ENCODE measurements at places on chromosomes 5 and 9. TPM values are rescaled to one million over a fixed set of nuclear protein-coding genes. Genes with fewer than 3 reads are reported as not detected.

PHYHD1 gene
- total RNA-seq = 1.9 TPM

- no peaks in the 10 kb centered on the region for H3K4me1 ChIP-seq
- no peak overlapping the region for H3K4me3 ChIP-seq
- no peaks in the 10 kb centered on the region for H3K36me3 ChIP-seq
Observed at GRCh38 chr5:85670417-85670816, 947.3 kb upstream of the COX7C start.

DNA sequence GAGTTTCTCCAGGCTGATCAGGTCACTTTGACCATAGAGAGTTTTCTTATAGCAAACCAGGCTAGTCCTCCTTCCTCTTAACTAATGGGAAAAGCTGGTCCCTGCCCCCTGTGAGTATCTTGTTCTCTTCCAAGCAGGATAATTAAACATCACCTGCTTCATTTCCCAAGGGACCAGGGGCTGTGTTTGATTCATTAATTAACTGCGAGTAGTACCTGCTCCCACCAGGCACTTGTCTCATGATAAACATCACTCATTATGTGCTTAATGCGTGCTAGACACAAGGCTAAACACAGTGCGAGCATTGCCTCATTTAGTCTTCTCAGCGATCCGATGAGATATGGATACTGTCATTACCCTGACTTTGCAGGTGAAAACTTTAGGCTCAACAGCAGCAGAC is 1.7 kb upstream of the FAM163B start:
- H3K4me3 ChIP-seq = no peak overlapping the region
- H3K27me3 ChIP-seq = peaks cover 41% of the 10 kb centered on the region
- no peaks in the 10 kb centered on the region for H3K4me1 ChIP-seq
- H3K36me3 ChIP-seq = no peaks in the 10 kb centered on the region

TIMD4 gene
- total RNA-seq = 10.6 TPM

ASPN gene
- not detected for total RNA-seq

ZNF879 gene
- 2.8 TPM for total RNA-seq

GRCh38 chr5:124239572-124239971 is 506.9 kb downstream of the ZNF608 start:
- no peak for DNase-seq
- H3K4me1 ChIP-seq = no peaks in the 10 kb centered on the region
- H3K27me3 ChIP-seq = no peaks in the 10 kb centered on the region
- H3K36me3 ChIP-seq = no peaks in the 10 kb centered on the region
- no peak overlapping the region for H3K27ac ChIP-seq

DNA sequence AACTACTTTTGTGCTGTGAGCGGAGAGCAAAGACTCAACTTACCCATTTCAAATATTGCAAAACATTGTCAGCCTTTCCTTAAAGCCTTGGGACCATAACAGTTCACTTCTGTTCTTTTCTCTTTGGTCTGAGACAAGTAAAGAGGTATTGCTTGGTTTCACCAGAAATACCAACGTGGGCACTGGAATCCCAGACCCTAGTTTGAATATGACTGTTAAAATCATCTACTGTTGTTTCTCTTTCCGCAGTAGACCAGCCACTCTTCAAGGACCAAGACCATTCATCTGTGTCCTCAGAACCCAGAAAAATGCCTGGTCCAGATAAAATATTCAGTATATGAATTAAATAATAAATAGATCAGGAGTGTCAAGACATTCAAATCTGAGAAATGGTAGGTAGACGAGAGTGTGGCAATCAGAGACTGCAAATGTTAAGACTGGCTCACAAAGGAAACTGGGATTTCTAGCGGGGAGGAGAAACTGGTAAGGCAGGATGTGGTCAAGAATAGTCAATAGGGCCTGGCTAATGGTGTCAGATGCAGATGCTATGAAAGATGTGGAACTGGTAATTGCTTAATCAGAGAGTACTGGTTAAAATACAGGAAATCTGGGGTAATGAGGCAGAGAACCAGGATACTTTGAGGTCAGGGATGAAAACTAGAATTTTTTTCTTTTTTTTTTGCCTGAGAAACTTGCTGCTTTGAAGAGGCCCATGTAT is 82.1 kb upstream of the IL33 start:
- peaks cover 24% of the 10 kb centered on the region for H3K27me3 ChIP-seq
- peaks cover 2% of the 10 kb centered on the region for H3K36me3 ChIP-seq
- no peak overlapping the region for H3K27ac ChIP-seq

SDHA gene
- 143 TPM for total RNA-seq

DNA sequence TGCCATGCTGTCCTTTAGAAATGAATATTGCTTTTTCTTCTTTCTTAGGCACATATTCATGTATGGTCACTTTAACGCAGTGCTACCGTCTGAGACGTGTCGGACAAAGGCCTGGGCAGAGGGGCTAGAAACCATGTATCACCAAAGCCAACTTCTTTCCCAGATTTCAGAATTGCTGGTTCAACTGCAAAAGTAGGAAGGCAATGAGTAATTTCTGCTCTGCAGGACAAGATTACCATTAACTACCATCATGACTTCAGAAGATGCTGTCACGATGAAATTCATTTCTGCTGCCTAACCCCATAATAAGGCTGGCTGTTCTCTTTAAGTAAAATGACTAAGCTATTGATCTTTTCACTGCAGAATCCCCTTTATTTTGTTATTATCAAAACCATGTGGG is 306.7 kb downstream of the PDE4D start:
- peaks cover under 1% of the 10 kb centered on the region for H3K4me1 ChIP-seq
- no peaks in the 10 kb centered on the region for H3K36me3 ChIP-seq
- H3K27ac ChIP-seq = no peak overlapping the region

- no peaks in the 10 kb centered on the region for H3K27me3 ChIP-seq
Observed at GRCh38 chr5:135218790-135219568, 180.1 kb downstream of the MACROH2A1 start.

- H3K4me1 ChIP-seq = peaks cover 67% of the 10 kb centered on the region
- H3K4me3 ChIP-seq = peak overlapping the region; percentile 31
- H3K27me3 ChIP-seq = no peaks in the 10 kb centered on the region
- DNase-seq = no peak
- peaks cover 2% of the 10 kb centered on the region for H3K36me3 ChIP-seq
- peak overlapping the region; percentile 58 for H3K27ac ChIP-seq
Observed at GRCh38 chr5:35671541-35672295, 54.1 kb downstream of the SPEF2 start.

GRCh38 chr9:2126331-2126803 is 111.2 kb downstream of the SMARCA2 start:
- no peak overlapping the region for H3K27ac ChIP-seq
- DNase-seq = no peak
- H3K4me3 ChIP-seq = peak overlapping the region; percentile 31
- H3K27me3 ChIP-seq = no peaks in the 10 kb centered on the region
- peaks cover 45% of the 10 kb centered on the region for H3K4me1 ChIP-seq
- H3K36me3 ChIP-seq = peaks cover 2% of the 10 kb centered on the region

DNA sequence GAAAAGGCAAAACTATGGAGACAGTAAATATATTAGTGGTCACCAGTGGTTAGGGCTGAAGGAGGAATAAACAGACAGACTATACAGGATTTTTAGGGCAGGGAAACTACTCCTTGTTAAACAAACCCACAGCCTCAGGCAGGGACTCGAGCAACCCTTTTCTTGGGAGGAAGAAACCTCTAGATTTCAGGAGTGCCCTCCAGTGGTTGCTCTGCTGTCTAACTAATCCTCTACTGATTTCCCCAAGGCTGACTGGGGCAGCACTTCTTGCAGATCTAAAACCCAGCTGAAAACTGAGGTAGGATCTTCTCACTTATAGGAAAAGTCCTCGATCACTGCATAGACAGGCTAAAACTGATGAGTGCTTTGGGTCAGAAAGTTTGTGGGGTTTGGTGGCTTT is 176.8 kb downstream of the ISOC1 start:
- no peak overlapping the region for H3K4me3 ChIP-seq
- DNase-seq = no peak
- no peaks in the 10 kb centered on the region for H3K4me1 ChIP-seq
- no peaks in the 10 kb centered on the region for H3K36me3 ChIP-seq

FBN2 gene
- not detected for total RNA-seq

- H3K36me3 ChIP-seq = no peaks in the 10 kb centered on the region
- no peak for DNase-seq
- H3K4me3 ChIP-seq = no peak overlapping the region
- H3K27ac ChIP-seq = no peak overlapping the region
- H3K27me3 ChIP-seq = no peaks in the 10 kb centered on the region
Observed at GRCh38 chr5:51651889-51652288, 268.6 kb downstream of the ISL1 start.

- no peak overlapping the region for H3K27ac ChIP-seq
- peaks cover 44% of the 10 kb centered on the region for H3K4me1 ChIP-seq
- no peaks in the 10 kb centered on the region for H3K36me3 ChIP-seq
Observed at GRCh38 chr5:142132916-142133315, 24.3 kb downstream of the NDFIP1 start.

PCDHGA8 gene
- not detected for total RNA-seq

GRCh38 chr5:178240766-178241165 is 8.2 kb upstream of the PHYKPL start:
- H3K27me3 ChIP-seq = no peaks in the 10 kb centered on the region
- no peak for DNase-seq
- H3K27ac ChIP-seq = peak overlapping the region; percentile 80
- H3K36me3 ChIP-seq = no peaks in the 10 kb centered on the region
- peak overlapping the region; percentile 64 for H3K4me3 ChIP-seq
- H3K4me1 ChIP-seq = peaks cover 41% of the 10 kb centered on the region

SEMA6A gene
- total RNA-seq = 0.50 TPM

PCDHB16 gene
- total RNA-seq = not detected

SPATA31D4 gene
- total RNA-seq = not detected

DNA sequence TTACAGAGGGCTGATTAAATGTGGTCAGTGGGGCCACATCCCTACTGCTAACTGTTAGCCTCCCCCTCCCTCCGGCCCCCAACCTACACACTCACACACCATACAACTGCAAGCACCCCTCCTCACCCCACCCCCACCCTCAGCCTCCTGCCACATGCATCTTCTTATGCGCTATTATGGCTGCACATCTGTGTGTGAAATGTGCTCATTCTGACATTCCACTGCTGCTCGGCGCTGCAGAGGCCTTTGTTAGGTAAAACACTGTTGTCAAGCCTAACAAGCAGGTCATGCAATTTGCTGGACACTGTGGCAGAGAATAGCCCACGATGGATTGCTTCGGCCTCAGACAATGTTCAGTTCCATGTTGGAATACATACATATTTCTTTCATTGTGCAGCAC is 173.6 kb downstream of the NR2F1-AS1 start:
- DNase-seq = no peak
- H3K4me1 ChIP-seq = no peaks in the 10 kb centered on the region
- H3K4me3 ChIP-seq = no peak overlapping the region
- H3K27me3 ChIP-seq = no peaks in the 10 kb centered on the region

- peak overlapping the region; percentile 16 for H3K4me3 ChIP-seq
- peaks cover 35% of the 10 kb centered on the region for H3K4me1 ChIP-seq
- H3K27ac ChIP-seq = peak overlapping the region; percentile 39
- H3K36me3 ChIP-seq = no peaks in the 10 kb centered on the region
- DNase-seq = no peak
Observed at GRCh38 chr5:157049605-157050004, 9.3 kb downstream of the HAVCR1 start.

F2RL1 gene
- 1.7 TPM for total RNA-seq

- H3K27me3 ChIP-seq = no peaks in the 10 kb centered on the region
- no peaks in the 10 kb centered on the region for H3K36me3 ChIP-seq
- DNase-seq = no peak
- H3K4me3 ChIP-seq = no peak overlapping the region
- H3K4me1 ChIP-seq = peaks cover 20% of the 10 kb centered on the region
- no peak overlapping the region for H3K27ac ChIP-seq
Observed at GRCh38 chr9:114746591-114747346, 59.1 kb downstream of the TNFSF15 start.

ARHGEF39 gene
- 15.1 TPM for total RNA-seq

OR5C1 gene
- not detected for total RNA-seq

TMOD1 gene
- 3.8 TPM for total RNA-seq

SLCO6A1 gene
- total RNA-seq = not detected

GRCh38 chr5:168443950-168444700 is 42.1 kb upstream of the RARS1 start:
- no peaks in the 10 kb centered on the region for H3K36me3 ChIP-seq
- no peak overlapping the region for H3K4me3 ChIP-seq
- no peaks in the 10 kb centered on the region for H3K4me1 ChIP-seq
- no peak overlapping the region for H3K27ac ChIP-seq
- peaks cover 7% of the 10 kb centered on the region for H3K27me3 ChIP-seq

GRCh38 chr5:58967597-58968281 is 384.9 kb downstream of the RAB3C start:
- DNase-seq = peak; percentile 10
- H3K36me3 ChIP-seq = peaks cover under 1% of the 10 kb centered on the region
- no peaks in the 10 kb centered on the region for H3K27me3 ChIP-seq

GRCh38 chr5:85591311-85591710 is 1026.4 kb upstream of the COX7C start:
- DNase-seq = no peak
- peaks cover 1% of the 10 kb centered on the region for H3K36me3 ChIP-seq
- no peak overlapping the region for H3K4me3 ChIP-seq
- no peaks in the 10 kb centered on the region for H3K27me3 ChIP-seq
- H3K27ac ChIP-seq = no peak overlapping the region
- H3K4me1 ChIP-seq = no peaks in the 10 kb centered on the region

DNA sequence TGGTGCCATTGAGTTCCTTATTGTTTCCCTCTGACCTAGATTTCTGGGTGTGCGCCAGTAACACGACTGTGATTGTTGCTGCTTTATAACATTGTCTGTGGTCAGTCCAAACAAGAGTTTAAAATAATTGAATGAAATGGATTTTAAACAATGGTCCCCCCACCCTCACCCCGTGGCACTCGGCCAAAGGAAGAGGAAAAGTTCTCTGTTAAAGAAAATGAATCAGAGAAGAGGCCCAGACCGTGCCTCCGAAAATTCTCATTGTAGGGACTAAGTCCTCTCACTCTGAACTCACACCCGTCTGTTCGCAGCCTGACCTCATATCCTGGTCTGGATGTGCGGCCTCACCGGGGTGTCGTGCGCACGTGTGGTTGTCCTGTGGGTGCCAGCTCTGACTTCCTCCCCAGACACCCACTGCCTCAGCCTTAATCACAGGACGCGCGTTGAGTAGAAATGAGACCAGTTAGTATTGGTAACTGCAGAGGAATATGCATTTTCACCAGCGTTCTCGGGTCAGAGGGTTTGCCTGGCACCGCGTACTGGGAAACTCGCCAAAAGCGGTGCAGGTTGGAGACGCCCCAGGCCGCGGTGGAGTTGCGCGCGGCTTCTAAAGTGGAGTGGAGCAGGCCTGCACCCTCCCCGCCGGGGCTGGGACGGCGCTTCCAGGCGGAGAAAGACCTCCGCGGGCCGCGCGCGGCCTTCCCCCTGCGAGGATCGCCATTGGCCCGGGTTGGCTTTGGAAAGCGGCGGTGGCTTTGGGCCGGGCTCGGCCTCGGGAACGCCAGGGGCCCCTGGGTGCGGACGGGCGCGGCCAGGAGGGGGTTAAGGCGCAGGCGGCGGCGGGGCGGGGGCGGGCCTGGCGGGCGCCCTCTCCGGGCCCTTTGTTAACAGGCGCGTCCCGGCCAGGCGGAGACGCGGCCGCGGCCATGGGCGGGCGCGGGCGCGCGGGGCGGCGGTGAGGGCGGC is at the start of gene ABL1:
TSS of gene ABL1 (plus strand) at position 884 of the 966 bp plus-strand sequence. CDS start 193 bp downstream, outside the sequence.
- peak; percentile 87 for DNase-seq
- H3K27me3 ChIP-seq = no peaks in the 10 kb centered on the region
- H3K36me3 ChIP-seq = peaks cover 1% of the 10 kb centered on the region
- H3K27ac ChIP-seq = peak within 1 kb of the TSS; percentile 98
- peaks cover 30% of the 10 kb centered on the region for H3K4me1 ChIP-seq
- H3K4me3 ChIP-seq = peak within 1 kb of the TSS; percentile 97

QRFP gene
- not detected for total RNA-seq

Data from activated T-cell treated with anti-CD3 and anti-CD28 coated beads, Interleukin-2, amount 50 U/mL, for 72 hours (primary cell).